G401 (cell line): ENCODE measurements at places on chromosomes 2 and 18. TPM values are rescaled to one million over a fixed set of nuclear protein-coding genes. Genes with fewer than 3 reads are reported as not detected.
A peak's percentile ranks its signal among the peaks of the same experiment; 100 is the strongest.

GRCh38 chr2:100730290-100730868 is 89.6 kb upstream of the NPAS2 start:
- peak; percentile 3 for DNase-seq

DNA sequence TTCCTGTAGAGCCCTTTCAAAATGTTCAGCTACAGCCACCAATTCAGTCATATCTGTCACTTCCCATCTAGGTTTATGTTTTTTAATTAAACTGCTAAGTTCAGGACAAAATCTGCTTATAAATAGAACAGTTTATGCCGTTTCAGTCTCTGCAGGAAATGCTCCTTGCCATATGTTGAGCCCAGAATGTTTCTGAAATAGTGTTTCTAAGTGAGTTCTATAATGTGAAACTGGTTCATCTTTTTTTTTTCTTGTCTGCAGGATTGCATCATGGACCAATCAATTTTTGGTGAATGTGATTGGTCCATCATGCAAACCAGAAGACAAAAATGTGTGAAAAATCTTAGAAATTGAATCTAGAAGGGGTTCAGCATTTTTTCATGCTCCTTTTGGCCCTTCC is 30.2 kb upstream of the RHOB start:
- no peak for DNase-seq

The C2orf66 gene
- total RNA-seq: not detected in 2 replicates

DNA sequence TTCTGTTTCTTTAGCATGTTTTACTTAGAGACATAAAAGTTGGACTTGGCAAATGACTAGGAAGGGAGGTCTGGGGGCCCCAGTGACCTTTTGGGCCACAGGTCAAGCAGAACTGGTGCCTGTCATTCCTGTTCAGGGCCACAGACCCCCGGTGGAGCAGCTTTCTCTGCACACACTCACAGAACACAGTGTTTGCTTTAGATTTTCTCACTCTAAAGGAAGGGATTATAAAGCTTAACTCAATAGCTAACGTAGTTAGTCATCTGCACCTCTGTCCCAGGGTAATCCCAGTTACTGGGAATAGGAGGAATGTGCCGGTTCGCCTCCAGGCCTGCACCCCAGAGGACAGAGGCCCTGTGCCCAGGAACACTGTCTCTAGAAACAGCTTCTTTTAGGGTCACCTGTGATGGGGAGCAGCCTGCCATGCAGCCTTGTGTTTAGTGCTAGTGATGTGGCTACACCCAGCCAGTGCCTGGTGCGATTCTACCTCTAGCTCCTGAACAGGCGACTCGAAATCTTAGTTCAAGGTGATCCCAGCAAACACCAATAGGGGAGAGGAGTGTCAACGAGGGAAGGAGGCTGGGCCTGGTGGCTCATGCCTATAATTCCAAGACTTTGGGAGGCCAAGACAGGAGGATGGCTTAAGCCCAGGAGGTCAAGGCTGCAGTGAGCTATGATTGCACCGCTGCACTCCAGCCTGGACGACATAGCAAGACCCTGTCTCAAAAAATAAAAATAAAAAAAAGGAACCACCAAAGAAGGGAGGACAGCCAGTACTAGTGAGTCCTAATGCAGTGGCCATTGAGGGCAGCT is 11.6 kb downstream of the SPATA3 start:
- no peak for DNase-seq

The CRACDL gene
- total RNA-seq: 0.43 and 2.9 TPM in 2 replicates
